ENCODE measurements at places on chromosomes 2 and 18. TPM values are rescaled to one million over a fixed set of nuclear protein-coding genes. Genes with fewer than 3 reads are reported as not detected.

Gene LHCGR
- 0.37 TPM for polyA plus RNA-seq

Gene SERPINB2
- polyA plus RNA-seq, result 0.10 TPM

Gene MARCHF4
- 0.08 TPM for polyA plus RNA-seq

Gene VWA3B
- polyA plus RNA-seq, result 0.80 TPM

Gene ZNF521
- 42.2 TPM for polyA plus RNA-seq

Gene EPHA4
- 65.1 TPM for polyA plus RNA-seq

Gene EFEMP1
- polyA plus RNA-seq, result 111 TPM

Gene SPEG
- polyA plus RNA-seq, result 10.8 TPM

Gene IL36B
- not detected for polyA plus RNA-seq

Gene MC4R
- 0.35 TPM for polyA plus RNA-seq

Gene AGAP1
- 21.2 TPM for polyA plus RNA-seq

Gene CXCR4
- 45.7 TPM for polyA plus RNA-seq

Gene IDH1
- polyA plus RNA-seq, result 109 TPM

Gene FBXO15
- polyA plus RNA-seq, result 6.5 TPM

Gene KHK
- 47.9 TPM for polyA plus RNA-seq

Gene GKN2
- polyA plus RNA-seq, result not detected

Gene ABCB11
- polyA plus RNA-seq, result 0.10 TPM

Gene TMEM185B
- 24.3 TPM for polyA plus RNA-seq

Gene PHOSPHO2
- polyA plus RNA-seq, result 21.7 TPM

Gene CYP27C1
- 13.8 TPM for polyA plus RNA-seq

Gene IL36G
- polyA plus RNA-seq, result 0.67 TPM

Gene CNTNAP5
- polyA plus RNA-seq, result 0.03 TPM

Gene IL36A
- not detected for polyA plus RNA-seq

Gene DTNA
- polyA plus RNA-seq, result 22.7 TPM

Gene WDR54
- polyA plus RNA-seq, result 38.8 TPM

Gene SOX11
- 22.9 TPM for polyA plus RNA-seq

Gene GPR45
- polyA plus RNA-seq, result not detected

Gene ALLC
- 0.13 TPM for polyA plus RNA-seq

Gene KIF5C
- polyA plus RNA-seq, result 5.5 TPM

Gene CXCR1
- not detected for polyA plus RNA-seq

Gene TBR1
- polyA plus RNA-seq, result 0.03 TPM

Gene LYG2
- 1.0 TPM for polyA plus RNA-seq

Gene ACADL
- 31.5 TPM for polyA plus RNA-seq

Gene ASXL3
- polyA plus RNA-seq, result 7.8 TPM

Gene SNED1
- polyA plus RNA-seq, result 8.2 TPM

Gene DSC1
- polyA plus RNA-seq, result 2.9 TPM

Gene CERKL
- 20.3 TPM for polyA plus RNA-seq

Gene MAPK4
- 8.9 TPM for polyA plus RNA-seq

Gene YPEL5
- 128 TPM for polyA plus RNA-seq

Gene IL1R2
- 0.47 TPM for polyA plus RNA-seq

Gene PLGLB2
- 1.3 TPM for polyA plus RNA-seq

Gene CDK15
- polyA plus RNA-seq, result 1.4 TPM

Gene DAPL1
- 37.6 TPM for polyA plus RNA-seq

Gene TUBB8B
- 0.96 TPM for polyA plus RNA-seq

Gene PRKAG3
- 0.15 TPM for polyA plus RNA-seq

Gene FAM161A
- 32.7 TPM for polyA plus RNA-seq

All from left kidney (tissue), 8 donors.